ENCODE measurements at places on chromosomes 1 and 21.
A peak's percentile ranks its signal among the peaks of the same experiment; 100 is the strongest.

GRCh38 chr1:33335020-33335419 is 14.1 kb upstream of the A3GALT2 start:
- no peak for DNase-seq

- no peak for DNase-seq
Observed at GRCh38 chr1:36080801-36081200, 3.1 kb upstream of the TEKT2 start.

DNA sequence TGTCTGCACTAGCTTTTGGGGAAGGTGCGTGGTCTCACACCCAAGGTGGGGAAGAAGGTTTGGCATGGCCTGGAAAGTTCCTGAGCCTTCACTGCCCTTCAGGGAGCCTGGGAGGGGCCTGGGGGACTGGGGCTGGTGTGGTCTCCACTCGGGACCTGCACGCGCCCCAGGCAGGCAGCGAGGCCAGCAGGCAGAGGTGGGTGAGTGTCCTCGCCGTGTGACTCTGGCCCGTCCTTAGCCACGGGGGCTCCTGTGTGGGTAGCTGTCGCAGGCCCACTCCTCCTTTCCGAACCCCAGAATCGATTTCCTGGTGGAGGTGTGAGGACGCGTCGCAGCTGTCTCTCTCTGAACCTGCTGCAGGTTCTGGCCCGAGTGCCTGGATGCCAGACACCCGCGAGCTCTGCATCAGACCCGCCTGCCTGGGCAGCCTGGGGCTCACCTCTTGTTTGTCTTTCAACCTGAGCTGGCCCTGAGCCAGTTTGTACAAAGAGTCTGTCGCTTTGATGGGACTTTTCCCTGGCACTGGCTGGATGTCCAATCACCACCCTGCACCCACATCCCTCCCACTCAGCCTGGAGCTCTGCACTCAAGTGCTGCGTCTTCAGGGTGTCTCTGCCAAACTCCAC is 36.0 kb upstream of the SLC19A1 start:
- no peak for DNase-seq

- no peak for DNase-seq
Observed at GRCh38 chr21:45324489-45325205, 37.0 kb upstream of the POFUT2 start.

DNA sequence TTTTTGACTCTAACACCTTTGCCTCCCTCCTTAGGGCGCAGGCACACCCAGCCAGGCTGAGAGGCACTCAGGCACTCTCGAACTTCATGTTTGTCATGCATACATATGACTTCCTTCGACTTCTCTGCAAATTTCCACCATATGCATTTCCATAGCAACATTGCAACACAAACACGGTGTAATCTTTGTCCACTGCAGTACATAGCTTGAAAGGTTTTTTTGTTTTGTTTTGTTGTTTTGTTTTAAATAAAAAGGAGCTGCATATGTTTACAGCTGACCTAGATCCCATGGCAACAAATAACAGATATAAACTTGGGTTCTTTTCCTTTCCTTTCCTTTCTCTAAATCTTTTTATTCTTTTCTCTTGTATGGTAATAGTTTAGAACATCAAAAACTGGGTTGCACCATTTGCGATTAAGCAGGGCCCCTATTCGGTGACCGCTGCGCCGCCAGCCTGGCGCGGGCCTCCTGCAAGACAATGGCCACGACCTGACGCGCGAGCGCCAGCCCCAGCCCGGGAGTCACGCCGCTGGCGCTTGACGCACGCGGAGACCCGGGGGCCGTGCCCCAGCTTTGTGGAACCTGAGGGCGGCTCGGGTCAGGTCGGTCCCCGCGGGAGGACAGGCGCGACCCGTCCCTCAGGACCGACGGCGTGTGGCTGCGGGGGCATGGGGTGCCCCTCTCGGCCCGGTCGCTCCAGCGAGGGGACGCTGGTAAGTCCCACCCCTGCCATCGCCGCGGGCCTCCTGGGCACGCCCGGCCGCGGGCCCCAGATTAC is 35.2 kb downstream of the CCN1 start:
- no peak for DNase-seq

DNA sequence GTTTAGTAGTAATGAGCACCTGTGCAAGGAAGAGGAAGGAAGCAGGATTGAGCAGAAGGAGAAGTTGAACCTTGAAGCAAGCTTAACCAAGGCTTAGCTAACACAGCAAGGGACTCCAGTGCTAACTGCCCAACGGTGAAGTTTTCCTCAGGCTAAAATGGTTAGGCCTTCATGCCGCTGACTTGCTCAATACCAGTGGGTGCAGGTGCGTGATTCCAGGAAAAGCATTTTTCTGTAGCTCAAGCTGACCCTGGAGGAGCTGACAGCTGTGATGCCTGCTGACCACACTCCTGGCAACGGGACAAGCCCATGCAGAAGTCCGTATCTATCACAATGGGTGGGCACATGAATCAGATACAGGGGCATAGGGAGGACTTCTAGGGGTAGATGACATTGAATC is 76.5 kb upstream of the FGGY start:
- no peak for DNase-seq

- no peak for DNase-seq
Observed at GRCh38 chr1:42322577-42322976, 12.5 kb downstream of the FOXJ3 start.

DNA sequence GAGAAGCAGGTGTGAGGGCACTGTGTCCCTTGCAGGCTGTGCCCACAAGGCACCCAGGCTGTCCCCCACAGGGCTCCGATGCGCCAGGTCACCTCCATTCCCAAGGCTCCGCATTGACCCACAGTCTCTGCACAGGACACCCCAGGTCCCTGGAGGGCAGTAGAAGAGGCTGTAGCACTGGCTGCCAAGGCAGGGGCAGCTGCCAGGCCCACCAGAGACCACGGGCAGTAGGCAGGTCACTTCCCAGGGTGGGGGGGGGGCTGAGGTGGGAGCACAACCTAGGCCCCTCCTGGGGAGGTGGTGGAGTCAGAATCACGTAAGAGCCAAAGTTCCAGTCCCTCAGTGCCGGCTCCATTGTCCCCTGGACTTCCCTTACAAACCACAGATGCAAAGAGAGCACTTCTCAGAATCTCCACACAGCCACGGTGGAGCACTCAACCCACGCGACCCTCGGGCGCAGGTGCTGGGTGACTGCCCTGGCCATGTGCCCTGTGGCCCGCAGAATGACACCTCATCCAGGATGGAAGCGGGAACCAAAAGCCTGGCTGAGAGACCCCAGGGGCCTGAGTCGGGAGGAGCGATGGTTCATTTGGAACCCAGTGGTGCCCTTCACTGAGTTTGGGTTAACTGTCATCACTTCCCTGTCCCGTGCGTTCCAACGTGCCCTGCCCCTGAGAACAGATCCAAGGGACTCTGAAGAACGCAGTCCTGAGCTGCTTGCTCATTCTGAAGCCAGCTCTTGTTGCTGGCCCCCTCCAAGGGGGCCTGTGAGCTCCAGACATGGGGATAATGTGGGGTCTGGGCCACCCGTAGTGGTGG is 69.7 kb upstream of the PDE9A start:
- DNase-seq: no peak

- DNase-seq: peak; percentile 58
Observed at GRCh38 chr1:15272009-15272781, 25.2 kb downstream of the FHAD1 start.

GRCh38 chr1:169259816-169260215 is 107.8 kb downstream of the NME7 start:
- DNase-seq: no peak

- no peak for DNase-seq
Observed at GRCh38 chr1:40717955-40718354, 26.5 kb downstream of the NFYC start.

DNA sequence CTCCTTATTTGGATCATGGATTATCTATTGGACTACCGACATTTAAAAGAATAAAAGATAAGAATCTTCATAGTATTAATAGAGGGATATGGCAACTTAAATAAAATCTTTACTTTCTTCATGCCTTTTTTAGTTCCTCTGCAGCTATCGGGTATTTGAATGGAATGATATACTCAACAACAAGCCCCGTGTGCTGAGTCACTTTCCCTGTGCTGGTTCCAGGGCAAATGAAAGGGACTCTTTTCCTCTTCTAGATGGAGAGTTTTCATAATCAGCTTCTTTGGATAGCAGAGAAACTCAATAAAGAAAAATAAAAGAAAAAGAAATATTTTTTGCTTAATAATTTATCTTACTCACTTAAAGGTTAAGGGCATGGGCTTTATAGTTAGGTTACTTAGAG is 213.7 kb downstream of the LRRC40 start:
- DNase-seq: no peak

GRCh38 chr21:46634966-46635323 is 529 bp upstream of the PRMT2 start:
- DNase-seq: no peak

DNA sequence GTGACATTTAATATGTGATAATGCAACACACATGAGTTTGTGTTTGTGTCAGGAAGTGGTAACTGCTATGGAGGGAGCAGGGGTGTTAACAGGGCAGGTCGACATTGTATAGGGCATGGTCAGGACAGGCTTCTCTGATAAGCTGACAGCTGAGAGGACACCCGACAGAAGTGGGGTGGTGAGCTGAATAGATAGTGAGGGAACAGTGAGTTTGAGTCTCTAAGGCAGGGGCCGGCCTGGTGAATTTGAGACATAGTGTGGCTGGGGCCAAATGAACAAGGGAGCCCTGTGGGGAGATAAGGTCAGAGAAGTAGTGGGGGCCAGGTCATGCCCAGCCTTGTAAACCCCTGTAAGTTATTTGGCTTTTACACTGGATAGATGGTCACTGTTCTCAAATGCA is 217.4 kb upstream of the KIAA0040 start:
- no peak for DNase-seq

DNA sequence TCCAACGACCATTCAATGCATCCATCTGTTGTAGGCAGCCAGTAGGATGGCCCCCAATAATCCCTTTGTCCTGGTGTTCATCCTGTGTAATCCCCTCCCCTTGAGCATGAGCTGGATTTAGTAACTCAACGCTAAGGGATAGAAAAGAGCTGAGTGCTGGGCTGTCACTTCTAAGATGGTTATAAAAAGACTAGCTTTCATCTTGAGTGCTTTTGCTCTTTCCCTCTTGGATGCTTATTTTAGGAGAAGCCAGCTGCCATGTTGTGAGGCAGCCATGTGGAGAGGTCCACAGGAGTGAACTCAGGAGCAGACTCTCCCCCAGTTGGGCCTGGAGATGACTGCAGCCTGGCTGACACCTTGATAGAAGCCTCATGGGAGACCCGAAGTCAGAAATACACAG is 401.5 kb downstream of the VAV3 start:
- DNase-seq: no peak

DNA sequence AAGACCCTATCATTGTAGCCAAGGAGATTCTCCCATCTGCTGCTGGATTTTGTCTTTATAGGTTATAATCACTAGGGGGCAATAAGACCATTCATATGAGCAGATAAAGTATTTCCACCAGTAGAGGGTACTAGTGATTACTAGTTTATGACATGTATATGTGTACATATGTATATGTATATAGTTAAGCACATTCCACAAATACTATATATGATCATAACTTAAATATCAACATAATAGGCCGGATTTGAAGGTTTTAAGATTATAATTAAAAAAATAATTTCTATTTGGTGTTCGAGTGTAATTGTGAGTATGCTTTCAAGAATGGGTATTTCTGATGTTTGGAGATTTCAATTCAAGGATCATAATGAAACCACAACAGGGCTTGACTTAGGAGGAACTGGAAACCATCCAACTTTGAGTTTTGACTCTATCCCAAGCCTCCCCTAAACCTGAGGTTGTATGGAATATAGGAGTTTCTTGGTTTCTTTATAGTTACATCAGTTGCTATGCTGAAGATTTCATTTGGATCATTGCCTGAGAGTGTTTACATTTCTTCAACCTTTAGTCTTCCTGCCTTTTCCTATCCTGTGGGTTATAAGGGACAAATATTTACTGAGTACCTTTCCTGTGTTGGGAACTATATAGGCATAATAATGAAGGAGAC is 16.9 kb downstream of the TCEANC2 start:
- DNase-seq: no peak

GRCh38 chr1:90346349-90346748 is 351.4 kb downstream of the ZNF326 start:
- DNase-seq: no peak
